ENCODE measurements at places on chromosomes 11 and 22.

DNA sequence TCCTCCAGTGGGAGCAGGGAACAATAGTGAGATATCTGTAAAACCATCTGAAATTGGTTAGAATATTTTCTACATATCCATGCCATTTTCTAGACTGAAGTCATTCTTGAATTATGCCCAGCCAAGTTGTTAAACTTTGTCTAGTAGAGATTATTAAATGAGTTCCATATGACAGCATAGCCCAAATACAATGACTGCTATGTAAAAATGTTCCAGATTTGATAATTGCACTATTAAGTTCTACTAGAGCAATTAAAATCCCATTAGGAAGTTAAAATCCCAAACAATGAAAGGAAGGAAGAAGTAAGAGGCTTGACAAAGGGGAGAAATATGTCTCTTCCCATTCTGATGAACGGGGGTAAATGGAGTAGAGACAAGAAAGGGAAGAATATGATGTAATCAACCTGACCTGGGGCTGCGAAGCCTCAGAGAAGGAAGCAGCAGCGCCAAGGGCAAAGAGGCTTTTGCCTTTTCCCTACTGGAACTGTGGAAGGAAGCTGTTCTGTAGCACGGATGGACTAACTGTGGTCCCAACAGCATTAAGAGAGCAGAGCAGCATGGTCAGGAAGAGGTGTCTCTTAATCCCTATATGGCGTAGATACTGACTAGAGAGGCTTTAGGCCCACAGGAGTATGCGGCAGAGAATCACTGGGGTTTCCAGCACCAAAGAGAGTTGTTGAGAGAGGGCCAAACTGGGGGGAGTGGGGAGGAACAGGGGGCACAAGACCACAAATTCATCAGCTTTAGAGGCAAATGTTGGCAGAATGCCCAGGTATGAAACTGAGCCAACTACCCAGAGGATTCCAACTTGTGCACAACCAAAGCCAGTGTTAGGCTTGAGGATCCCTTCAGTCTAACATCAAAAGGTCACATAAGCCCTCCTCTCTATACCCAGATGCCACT lies 26.7 kb downstream of the RRP8 start:
- DNase-seq, result peak; percentile 59

GRCh38 chr22:39600491-39601179 lies 30.1 kb downstream of the CACNA1I start:
- DNase-seq, result no peak

GRCh38 chr11:116275635-116276034 lies 497.2 kb downstream of the BUD13 start:
- DNase-seq, result no peak

DNA sequence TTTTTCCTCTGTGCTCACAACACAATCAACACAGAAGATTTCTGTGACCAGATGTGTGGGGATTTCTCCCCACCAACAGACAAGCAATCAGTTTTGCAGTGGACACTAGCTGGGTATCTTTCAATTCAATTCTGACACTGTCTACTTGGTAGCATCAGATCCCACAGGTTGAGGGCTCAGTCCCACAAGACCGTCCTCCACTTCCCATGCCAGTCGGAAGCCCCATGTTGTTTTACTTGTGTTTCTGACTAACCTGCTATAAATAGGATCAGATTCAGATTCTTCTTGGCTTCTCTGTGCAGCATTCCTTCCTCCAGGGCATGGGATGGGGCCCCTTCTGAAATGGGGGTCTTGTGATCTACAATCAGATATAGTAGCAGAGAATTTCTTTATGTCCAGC lies 19.6 kb downstream of the ACER3 start:
- no peak for DNase-seq

DNA sequence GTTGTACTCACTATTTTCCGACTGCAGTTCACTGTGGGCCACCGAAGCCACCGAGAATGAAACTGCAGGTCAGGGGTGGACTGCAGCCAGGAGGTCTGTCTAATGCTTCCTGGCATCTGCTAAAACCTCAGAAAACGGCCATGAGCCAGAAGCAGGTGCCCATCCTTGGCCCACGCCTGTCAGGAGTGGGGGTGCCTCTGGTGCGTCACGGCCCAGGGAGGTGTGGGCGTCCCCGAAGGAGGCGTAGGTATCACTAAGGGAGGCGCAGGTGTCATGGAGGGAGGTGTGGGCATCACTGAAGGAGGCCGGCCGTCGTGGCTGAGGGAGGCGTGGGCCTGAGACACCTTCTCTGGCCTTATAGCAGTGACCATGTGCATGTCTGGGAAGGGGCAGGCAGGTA lies 456.2 kb downstream of the TBC1D22A start:
- DNase-seq, result no peak
